Fibroblast of the aortic adventitia (primary cell): ENCODE measurements at places on chromosomes 2 and 18.

DNA sequence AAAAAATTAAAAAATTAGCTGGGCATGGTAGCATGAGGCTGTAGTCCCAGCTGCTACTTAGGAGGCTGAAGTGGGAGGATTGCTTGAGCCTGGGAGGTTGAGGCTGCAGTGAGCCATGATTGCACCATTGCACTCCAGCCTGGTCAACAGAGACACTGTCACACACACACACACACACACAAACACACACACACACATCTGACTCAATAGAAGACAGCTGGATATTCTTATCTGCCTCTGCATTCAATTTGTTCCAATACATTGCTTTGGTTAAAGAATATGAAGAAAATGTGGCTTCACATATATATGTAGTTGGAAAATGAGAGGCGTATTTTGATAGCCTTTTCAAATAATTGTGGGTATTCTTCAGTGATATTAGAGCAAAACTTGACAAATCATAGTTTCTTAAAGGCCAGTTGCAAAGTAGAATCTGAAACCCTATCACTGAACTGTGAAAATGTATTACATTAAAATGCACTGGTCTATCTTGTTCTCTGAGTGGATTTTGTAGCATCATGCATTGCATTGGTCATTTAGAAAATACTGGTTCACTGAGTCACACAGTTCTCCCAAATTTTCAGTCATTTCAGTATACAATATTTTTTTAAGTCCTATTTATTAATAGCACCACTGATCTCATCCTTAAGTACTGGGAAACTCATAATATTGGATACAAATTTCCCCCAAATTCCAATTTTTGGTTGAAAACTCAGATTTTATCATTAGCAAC is 140.9 kb downstream of the MCFD2 start:
- DNase-seq = peak; percentile 57

GRCh38 chr2:109513749-109514588 is 99.8 kb downstream of the SEPTIN10 start:
- peak; percentile 97 for DNase-seq

- peak; percentile 64 for DNase-seq
Observed at GRCh38 chr2:27369471-27370025, 590 bp downstream of the EIF2B4 start.

DNA sequence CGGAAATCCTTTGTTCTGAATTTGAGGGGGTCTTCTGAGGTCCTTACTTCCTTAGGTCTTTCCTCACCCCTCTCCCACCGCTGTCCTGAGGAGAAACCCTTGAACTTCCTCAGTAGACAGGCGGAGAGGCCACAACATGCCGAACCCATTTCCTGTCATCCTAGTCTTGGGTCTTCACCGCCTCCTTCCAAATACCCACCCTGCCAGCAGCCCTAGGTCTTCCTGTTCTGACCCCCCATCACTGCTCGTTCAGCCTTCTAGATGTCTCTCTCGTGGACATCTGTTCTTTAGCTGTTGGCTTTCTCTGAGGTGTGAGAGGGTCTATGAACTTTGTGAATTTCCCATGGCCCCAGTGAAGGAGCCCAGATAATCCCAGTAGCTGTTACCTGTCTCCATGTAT is 27.2 kb upstream of the CYP27A1 start:
- no peak for DNase-seq

- DNase-seq = no peak
Observed at GRCh38 chr2:38504169-38504568, 98.6 kb downstream of the HNRNPLL start.

DNA sequence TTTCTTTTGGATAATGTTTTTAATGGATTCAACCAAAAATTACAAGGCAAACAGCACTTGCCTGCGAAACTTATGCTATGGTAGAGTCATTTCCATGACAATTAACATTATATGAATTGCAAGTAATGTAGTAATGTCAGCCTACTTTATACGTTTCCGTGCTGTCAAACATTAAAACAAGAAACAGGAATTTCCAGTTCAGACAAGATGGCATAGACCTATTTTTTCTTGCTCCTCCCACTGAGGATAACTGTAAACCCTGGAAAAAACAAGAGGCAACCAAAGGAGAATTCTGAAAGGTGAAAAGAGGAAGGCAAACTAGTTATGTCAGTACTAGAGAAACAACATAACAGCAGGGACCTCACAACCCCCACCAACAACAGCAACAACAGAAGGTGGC is 170.7 kb downstream of the DIS3L2 start:
- no peak for DNase-seq

DNA sequence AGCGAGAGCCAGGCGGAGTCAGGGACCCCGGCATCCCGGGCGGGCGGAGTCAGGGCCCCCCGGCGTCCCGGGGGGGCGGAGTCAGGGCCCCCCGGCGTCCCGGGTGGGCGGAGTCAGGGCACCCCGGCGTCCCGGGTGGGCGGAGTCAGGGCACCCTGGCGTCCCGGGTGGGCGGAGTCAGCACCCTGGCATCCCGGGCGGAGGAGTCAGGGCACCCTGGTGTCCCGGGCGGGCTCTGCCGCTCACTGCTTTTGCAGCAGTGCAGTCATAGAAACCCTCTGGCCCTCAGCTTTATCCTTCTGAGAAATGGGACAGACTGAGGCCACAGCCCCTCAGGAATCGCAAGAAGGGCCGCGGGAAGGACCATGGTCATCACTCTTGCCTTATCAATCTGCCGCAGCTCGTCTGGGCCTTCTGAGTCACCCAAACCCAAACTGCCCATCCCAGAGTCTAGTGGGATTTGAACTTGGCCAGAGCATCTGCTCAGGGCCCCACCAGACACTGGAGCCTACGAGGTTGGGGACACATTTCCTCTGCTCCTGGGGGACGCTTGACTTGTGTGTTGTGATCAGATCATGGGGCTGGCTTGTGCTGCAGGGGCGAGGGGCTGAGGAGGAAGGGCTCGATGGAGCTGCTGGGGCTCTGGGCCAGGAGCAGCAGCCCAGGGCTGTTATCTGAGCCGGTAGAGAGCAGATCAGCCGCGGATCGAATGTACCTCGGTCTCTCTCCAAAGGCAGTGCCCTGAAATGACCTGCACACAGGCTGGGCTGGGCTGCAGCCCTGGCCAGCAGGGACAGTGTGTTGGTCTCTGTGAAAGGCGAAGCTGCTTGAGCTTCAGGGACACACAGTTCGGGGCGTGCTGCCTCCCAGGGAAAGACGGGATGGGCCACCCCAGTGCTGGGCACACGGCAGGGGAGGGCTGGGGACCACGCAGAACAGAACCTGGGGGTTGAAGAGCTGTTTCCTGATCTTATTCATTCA is 290.1 kb upstream of the HDAC4 start:
- no peak for DNase-seq

- DNase-seq = peak; percentile 76
Observed at GRCh38 chr2:234240917-234241316, 190.4 kb downstream of the SPP2 start.

DNA sequence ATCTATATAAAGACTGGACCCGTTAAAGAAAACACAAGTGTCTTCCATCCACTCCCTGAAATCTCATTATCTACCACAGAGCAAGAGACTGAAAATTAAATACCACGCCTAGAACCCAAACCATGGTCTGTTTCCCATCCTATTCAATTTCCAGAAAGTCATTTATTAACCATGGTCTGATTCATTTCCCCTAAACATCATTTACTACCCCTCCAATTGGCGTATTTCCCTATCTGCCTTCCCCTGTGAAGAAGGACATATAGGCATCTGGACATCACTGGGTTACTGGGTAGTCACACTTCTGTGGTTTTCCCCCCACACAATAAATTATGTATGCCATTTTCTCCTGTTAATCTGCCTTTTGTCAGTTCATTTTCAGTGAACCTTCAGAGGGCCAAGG is 30.8 kb downstream of the CCDC93 start:
- peak; percentile 69 for DNase-seq

- no peak for DNase-seq
Observed at GRCh38 chr2:118706844-118707243, 140.6 kb downstream of the EN1 start.

DNA sequence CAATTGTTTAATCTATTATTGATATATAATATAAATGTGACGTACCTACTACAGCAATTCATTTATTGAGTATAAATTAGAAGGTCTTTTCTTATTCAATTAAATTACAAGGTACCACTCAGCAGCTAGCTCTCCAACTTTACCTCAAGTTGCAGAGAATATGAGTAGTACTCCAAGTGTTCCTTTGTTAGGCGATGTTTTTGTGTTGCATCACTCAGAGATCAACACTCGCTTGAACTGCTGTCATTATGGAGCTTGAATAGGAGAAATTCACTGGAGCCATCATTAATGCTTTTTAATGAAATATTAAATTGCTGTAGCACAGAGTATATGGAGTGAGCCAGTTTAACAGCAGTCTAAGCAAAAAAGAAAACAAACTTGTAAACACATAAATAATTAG is 320.0 kb downstream of the FSIP2 start:
- DNase-seq = no peak

DNA sequence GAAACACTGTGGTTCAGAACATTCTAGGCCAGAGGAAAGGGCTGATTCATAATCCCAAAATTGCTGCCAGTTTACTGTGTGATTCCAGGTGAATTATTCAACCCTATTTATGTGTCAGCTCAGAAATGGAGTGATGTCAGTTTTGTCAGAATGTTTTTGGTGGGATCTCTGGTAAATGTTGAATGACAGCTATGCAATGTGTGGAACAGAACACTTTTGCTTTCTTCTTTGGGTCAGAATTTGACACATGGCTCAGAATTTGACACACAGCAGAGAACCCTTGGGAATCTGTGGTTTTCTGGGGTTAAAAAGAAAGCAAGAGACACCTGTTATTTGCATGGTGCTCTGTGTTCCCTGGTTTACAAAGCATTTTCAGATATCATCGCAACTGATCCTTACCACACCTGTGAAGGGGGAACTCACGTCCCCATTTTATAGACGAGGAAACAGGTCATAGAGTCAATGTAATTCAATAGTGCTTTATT is 1.6 kb upstream of the MTA3 start:
- DNase-seq = no peak

GRCh38 chr2:5756272-5756671 is 64.1 kb downstream of the SOX11 start:
- DNase-seq = no peak

DNA sequence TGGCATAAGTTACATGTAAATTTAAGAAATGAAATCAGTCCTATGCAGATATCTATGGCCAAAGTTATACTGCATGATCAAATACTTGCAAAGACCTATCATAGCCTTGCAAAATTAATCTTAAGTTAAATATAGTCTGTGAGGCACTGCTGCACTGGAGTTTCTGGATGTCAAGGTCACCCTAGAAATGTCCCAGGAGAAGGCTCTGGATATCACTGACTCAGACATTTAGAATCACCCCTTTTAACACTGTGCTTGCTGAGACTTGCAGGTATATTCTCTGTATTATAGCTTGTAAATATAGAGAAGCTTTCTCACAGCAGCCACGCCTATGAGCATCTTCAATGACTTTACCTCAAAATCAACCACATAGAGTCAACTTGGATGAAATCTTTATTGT is 51.5 kb downstream of the ETAA1 start:
- no peak for DNase-seq

DNA sequence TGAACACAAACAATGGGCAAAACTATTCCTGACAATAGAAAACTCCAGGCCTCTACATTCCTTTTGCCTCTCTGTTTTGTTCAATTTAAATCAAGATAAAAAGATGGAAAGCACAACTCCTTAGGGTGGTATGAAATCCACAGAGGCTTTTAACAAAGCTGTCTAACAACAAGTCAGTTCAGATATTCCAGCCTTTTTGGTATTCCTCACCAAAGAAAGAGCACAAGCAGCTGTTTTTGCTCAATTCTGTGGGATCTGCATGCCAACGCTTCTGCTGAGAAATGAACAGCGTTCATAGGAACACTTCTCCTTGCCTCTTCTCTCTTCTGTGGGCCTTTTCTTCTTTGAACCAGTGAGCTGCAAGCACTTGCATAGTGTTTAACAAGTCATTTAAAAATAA is 411.6 kb upstream of the TCF4 start:
- DNase-seq = peak; percentile 65

DNA sequence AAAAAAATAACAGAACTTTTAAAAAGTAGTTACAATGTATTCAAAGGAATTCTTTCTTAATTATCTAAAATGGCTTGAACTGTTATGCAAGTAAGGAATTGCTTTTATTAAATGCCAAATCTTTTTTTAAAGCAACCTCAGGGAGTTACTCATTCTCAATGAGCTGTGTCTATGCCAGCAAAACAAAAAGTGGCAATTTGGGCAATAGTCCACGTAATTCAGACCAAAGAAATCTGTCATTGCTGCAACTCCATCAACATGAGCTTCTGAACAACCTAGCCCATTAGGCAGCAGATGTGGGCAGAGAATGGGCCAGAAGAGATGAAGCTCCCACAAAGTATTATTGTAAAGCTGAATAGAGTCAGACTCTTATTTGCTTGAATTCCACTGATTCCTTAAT is 118.4 kb downstream of the ALK start:
- peak; percentile 13 for DNase-seq

DNA sequence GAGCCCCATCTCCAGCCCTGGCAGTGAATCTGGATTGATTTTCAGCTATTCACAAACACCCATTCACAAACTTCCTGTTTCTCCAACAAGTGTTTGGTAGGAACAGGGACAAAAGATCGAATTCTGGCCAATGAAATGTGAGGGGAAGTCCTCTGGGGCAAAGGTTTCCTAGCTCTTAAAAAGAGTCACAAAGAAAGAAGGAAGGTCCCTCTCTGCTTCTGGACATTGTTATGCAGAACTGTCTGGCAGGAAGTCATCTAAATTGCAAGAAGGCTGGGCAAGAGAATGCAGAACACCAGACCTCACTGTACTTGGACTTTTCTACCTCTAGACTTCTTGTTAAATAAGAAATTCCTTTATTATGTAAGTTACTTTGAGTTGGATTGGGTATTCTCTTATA is 137.3 kb downstream of the CCDC148 start:
- no peak for DNase-seq

DNA sequence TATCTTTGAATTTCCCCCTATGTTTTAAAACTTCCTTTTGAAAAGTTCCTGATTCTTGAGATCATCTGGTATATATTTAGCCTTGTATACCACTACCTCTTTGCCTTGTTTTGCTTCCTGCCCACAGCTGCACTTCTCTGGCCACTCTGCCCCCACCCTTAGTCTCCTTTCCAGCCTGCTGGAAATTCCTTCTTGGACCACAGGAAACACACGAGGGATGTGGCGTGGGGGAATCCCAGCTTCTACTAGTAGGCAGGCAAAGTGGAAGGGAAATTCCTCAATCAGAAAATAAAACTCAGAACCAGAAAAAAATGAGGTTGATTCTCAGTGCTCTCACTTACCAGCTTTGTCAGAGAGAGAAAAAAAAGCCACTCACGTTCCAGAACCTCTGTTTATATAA is 13.4 kb downstream of the IL18RAP start:
- DNase-seq = peak; percentile 19

GRCh38 chr2:45583977-45584376 is 27.1 kb downstream of the SRBD1 start:
- no peak for DNase-seq

DNA sequence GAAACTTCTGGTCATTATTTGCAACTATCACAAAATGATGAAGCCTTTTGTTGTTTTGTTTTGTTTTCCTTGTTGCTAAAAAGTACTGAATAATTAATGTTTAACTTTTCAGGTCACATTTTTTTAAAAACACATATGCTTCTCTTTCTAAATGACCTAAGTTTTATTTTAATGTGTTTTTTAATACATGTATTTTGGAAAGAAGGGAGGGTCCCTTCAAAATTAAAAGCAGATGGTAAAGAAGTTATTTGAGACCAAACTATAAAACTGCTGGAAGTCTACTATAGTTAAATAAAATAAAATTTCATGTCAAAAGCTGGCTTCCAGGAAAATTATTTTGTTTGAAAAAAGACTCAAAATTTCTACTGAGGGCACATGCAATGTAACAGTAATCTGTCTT is 39.5 kb upstream of the ASNSD1 start:
- no peak for DNase-seq

GRCh38 chr2:158011055-158011771 is 90.5 kb upstream of the UPP2 start:
- no peak for DNase-seq
